SHP77 treated with DMSO at 0.1 percent for 48 hours (cell line): ENCODE measurements at places on chromosomes 2 and 18.

DNA sequence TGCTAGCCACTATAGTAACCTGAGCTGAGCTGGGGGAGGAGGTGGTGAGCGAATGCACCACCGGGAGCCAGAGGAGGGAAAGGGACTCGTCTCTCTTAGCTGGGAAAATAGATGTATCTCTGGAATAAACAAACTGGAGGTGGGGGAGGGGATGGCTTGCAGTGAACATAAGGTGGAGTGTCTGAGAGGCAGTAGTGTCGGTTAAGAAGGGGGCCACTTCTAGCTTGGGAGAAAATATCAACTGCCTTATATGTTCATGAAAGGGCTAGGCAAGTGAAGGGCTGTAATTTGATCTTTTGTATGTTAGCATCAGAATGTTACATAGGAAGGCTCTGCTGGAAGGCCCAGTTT, 2.2 kb downstream of the SETBP1 start:
- DNase-seq: peak; percentile 16

GRCh38 chr18:3340682-3341097, 78.8 kb downstream of the MYL12B start:
- DNase-seq: peak; percentile 18

DNA sequence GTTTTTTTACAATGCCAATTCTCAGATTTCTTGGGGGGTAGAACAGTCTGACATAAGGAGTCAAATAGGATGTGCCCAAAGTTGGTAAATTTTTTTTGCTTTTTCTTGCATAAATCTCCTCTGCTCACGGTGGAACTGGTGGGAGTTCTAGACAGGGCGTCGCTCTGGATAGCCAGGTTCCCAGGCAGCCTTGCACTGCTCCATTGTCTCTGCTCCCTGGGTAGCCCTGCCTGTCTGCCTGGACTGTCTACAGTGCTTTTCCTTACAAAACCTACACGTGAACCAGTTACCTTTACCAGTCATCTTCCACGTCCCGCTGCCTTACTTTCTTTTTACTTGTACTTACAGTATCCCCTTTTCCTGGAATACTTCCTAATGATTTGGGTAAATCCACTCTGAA, 117.1 kb downstream of the ZNF407 start:
- DNase-seq: no peak

DNA sequence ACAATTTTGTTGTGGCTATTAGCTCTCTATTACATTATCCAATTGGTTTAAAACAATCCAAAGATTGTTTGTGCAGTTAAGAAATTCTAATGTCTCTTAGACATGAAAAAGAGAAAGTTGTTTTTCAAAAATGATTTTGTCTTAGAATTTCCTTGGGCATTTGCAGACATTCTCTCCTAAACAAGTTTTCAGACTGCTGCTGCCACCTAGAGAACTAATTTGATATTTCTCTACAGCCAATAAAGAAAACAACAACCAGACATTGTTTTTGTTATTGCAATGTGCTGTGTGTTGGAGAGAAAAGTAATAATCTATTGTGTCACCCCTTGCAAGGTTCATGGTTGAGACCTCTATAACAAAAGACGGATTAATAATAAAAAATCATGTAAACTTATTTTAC, 119.0 kb upstream of the SYT4 start:
- DNase-seq: peak; percentile 29

DNA sequence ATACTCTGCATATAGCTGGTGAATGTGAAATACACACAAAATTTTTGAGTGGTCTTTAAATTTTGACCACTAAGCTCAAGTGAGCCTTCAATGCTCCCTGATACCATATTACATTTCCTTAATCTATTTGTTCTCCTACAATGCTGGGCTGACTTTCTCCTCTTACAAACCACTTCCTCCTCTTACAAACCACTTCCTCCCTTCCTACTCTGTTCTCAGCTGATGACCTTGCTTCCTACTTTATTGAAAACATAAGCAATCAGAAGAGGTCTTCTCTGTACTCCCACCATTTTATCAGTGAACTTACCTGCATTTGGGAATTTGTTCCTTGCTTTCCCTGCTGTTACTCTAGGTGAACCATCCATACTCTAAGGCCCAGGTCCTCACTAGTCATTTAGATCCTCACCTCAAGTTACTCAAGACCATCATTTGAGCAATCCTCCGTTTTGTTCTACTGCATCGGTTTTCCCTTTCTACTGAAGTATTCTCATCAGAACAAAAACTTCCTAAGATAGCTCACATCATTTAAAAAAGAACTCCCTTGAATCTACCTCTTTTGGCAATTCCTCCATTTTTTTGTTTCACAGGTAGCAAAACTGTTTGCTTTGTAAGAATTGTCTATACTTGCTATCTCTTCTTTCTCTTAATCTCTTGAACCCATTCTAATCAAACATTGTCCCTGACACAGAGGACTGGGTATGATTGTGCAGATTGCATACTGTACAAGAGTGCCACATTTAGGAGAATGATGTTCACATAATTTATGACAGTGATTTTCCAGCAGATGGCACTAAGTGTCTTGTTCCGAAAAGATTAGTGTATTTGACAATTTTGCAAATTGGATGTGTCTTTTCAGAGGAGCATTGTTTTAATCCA, 96.5 kb downstream of the EPB41L5 start:
- peak; percentile 2 for DNase-seq

- no peak for DNase-seq
These were observed 15.2 kb downstream of the SAP130 start for GRCh38 chr2:128012698-128013097.

DNA sequence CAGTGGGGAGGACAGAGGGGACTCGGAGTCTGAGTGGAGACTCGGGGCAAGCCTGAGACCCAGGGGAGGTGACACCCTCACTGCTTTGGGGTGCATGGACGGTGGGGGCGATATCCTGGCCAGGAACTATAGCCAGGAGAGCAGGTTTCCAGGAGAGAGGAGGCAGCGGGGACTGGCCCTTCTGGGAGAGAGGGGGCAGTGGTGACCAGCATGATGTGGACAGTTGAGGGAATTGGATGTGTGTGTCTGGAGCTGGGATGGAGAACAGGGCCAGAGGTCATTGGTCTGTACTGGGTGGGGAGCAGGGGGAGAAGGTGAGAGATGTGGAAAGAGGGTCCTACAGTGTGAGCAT, 63.6 kb downstream of the ACKR3 start:
- no peak for DNase-seq

DNA sequence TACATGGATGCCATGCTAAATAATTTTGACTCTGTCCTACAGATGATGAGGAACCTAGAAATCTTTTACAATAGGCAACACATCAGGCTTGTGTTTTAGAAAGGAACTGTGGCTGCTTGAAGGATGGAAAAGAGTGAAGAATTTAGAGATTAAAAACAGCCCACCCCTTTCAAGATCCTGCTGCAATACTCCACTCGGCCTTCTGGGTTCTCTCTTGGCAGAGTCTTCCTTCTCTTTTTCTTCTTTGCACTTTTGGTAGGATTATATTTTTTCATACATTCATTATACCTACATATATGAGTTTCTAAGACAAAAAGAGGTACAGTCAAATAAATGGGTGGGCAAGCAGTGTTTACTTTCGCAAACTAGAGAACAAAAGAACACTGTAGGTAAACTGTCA, 474.3 kb downstream of the ERBB4 start:
- DNase-seq: no peak

DNA sequence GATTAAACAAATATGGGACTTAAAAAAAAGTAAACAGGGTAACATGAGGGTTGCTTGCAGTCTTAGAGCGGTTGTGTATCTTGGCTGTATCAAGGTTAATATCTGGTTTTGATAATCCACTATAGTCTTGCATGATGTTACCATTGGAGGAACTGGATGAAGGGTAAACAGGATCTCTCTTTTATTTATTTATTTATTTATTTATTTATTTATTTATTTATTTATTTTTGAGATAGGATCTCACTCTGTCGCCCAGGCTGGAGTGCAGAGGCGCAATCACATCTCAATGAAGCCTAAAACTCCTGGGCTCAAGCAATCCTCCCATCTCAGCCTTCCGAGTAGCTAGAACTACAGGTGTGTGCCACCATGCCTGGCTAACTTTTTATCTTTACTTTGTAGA, 42.9 kb upstream of the FAM124B start:
- no peak for DNase-seq

DNA sequence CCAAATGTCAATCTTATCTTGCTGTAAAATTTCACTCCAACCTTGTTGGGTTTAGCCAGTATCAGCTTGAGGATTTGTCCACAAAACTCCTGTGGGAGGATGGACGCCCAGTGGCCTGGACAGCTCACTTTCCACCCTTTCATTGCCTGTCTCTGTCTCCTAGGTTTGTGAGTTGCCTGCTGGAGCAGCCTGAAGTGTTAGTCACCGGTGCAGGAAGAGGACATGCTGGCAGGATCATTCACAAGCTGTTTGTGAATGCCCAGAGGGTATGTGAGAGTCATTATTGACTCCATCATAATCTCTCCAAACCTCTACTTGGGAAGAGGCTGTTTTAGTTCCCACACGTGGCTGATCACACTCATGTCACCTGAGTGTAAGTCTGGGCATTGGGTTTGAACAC, 112.3 kb downstream of the RAB3GAP1 start:
- no peak for DNase-seq

- no peak for DNase-seq
These were observed 41.9 kb downstream of the TMEM247 start for GRCh38 chr2:46521215-46521683.

- DNase-seq: no peak
These were observed 69.7 kb downstream of the DCC start for GRCh38 chr18:52409727-52410126.

DNA sequence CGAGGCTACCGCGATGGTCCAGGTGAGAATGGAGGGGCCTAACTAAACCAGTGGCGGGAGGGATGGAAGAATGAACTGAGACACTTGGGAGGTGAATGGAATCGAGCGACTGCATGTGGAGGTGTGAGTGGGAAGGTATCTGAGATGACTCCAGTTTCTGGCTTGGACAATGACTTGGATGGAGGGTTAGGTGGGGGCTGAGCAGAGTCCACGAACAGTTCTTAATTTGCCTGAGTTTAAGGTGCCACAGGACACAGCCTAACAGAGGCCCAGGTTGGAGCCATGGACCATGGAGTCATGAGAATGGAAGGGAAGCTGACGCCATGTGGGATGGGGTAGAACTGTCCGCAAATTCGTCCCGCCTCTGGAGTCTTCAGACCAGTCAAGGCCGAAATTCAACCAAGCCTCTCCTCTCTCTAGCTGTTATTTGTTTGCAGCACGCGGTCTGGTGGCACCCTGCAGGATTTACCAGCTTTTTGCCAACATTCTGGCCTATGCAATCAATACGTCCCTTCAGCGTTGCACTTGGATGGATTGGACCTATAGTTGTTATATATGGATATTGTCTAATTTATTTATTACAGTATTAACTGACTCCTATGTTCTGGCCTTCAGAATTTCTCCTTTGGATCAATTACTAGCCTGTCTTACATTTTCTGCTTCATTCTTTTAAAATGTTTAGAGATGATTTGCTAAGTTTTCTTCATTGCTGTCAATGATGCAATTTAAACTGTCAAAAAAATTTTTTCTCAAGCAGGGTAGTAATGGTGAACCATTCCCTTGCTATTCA, 940 bp upstream of the BOLA3 start:
- DNase-seq: peak; percentile 51

GRCh38 chr2:199309973-199310372, 147.8 kb downstream of the SATB2 start:
- peak; percentile 92 for DNase-seq

GRCh38 chr18:62119884-62120283, 67.0 kb downstream of the PIGN start:
- no peak for DNase-seq

GRCh38 chr18:12886498-12887126, 2.6 kb upstream of the PTPN2 start:
- no peak for DNase-seq

GRCh38 chr2:113084249-113085000, 16.7 kb downstream of the IL1F10 start:
- DNase-seq: no peak

DNA sequence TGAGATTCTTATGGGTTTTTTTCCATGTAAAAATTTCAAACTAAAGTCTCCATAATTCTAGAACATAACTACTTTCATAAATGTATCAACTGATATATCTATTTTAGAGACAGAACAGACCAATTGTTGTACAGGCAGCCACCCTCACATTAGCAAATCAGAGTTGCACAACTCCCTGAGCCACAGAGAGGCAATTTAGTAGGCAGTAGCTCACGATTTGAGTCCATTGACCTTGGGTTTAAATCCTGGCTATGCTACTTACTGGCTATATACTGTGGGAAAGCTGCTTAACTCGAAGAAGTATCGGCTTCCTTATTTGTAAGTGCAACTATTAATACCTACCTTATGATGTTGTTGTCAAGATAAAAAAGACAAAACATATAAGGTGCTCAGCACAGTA, 16.2 kb downstream of the MTIF2 start:
- no peak for DNase-seq

- DNase-seq: no peak
These were observed 2063.5 kb downstream of the SUCLG1 start for GRCh38 chr2:82395531-82395930.

GRCh38 chr2:95354925-95355324, 47.6 kb upstream of the FAHD2A start:
- DNase-seq: no peak

DNA sequence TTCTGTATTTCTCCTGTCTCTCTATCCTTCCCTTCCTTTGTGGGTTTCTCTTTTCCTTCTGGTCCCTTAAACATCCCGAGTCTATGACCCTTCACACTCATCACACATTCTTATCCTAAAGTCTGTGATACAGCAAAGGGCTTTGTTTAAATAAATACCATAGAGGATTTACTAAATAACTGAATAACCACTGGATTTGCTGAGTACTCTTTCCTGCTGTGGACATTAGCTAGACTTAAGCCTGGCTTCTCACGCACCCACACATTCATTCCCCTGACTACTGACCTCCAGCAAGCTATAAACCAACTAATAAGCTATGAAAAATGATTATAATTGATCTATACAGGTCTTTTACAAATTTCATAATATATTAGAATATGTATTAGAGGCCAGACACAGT, 76.6 kb downstream of the COL4A3 start:
- no peak for DNase-seq

- DNase-seq: peak; percentile 1
These were observed 180.3 kb downstream of the GCA start for GRCh38 chr2:162524192-162524591.

- no peak for DNase-seq
These were observed 444.6 kb downstream of the RIT2 start for GRCh38 chr18:42670860-42671259.

DNA sequence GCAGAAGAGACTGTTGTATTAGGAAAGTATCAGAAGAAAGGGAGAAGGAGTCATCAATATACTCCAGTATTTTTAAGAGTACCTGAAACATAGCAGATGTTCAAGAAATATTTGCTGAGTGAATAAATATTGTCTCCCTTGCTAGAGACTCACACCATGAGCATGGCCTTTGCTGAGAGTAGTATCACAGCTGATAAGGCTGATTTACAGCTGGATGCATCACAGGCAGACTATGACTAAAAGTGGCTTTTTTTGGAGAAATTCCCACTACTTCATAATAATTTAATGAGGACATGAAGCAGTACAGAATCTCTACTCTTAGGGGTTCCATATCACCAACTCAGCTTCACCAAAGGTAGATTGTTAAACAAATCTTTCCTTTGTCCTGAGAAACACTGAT, 373.3 kb downstream of the RBM43 start:
- DNase-seq: no peak

GRCh38 chr2:234467289-234467688, 29.6 kb downstream of the ARL4C start:
- DNase-seq: no peak

- DNase-seq: no peak
These were observed 216.3 kb downstream of the RNF144A start for GRCh38 chr2:7133521-7133920.

- no peak for DNase-seq
These were observed 231.3 kb upstream of the TANK start for GRCh38 chr2:160928854-160929301.

GRCh38 chr2:216851486-216852090, 8.3 kb downstream of the TNP1 start:
- DNase-seq: no peak
